ENCODE measurements at places on chromosomes 7 and 10. TPM values are rescaled to one million over a fixed set of nuclear protein-coding genes. Genes with fewer than 3 reads are reported as not detected.

- no peak for DNase-seq
These were observed 56.1 kb downstream of the DGKB start for GRCh38 chr7:14846405-14846804.

DNA sequence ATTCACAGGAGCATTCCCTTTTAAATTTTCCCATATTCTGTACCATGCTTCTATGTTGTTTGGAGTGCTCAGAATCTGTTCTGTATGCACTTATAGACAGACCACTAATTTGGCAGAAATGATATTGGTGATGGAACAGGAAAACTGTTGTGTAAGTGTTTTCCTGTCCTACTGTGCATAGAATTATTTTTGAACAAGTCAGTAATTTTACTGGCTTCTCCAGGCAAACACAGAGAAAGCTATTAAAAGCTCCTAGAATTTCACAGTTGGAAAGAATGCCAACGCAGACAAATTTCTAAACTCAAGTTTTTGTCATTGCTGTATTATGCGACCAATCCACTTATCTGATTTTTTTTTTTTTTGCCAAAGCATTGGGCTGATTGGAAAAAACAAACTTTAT lies 55.7 kb downstream of the ANKMY2 start:
- DNase-seq = no peak

- DNase-seq = no peak
These were observed 102.9 kb upstream of the FAM20C start for GRCh38 chr7:89232-90019.

- DNase-seq = no peak
These were observed 38.4 kb downstream of the PLPP4 start for GRCh38 chr10:120495226-120496009.

GRCh38 chr7:149855361-149856305 lies 17.5 kb downstream of the ZNF862 start:
- DNase-seq = no peak

NEURL1 gene
- 25.7 TPM for polyA plus RNA-seq

DNA sequence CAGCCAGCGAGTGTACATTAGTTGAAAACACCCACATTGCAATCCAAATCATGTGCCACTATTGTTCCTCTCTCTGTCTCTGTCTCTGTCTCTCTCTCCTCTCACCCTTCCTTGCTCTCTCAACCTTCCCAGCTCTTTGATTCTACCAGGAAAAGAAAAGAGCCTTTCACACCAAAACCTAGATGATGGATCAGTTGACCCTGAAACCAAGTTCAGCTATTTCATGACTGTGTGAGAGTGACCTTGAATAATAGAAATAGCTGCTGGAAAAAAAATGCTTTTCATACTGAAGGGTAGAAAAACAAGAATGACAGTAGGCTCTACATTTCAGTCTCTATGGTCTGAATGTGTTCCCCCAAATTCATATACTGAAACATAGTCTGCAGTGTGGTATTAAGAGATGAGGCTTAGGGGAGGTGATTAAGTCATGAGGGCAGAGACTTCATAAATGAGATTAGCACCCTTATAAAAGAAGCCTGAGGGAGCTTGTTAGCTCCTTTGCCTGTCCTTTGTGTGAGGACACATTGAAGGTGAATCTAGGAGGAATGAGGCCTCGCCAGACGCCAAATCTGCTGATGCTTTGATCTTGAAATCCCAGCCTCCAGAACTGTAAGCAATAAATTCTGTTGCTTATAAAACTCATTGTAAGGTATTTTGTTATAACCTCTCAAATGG lies 65.2 kb downstream of the LYZL1 start:
- no peak for DNase-seq

GRCh38 chr7:41786944-41787343 lies 84.1 kb upstream of the INHBA start:
- DNase-seq = no peak

GRCh38 chr10:44004913-44005787 lies 356.5 kb upstream of the ZNF32 start:
- DNase-seq = no peak

DNA sequence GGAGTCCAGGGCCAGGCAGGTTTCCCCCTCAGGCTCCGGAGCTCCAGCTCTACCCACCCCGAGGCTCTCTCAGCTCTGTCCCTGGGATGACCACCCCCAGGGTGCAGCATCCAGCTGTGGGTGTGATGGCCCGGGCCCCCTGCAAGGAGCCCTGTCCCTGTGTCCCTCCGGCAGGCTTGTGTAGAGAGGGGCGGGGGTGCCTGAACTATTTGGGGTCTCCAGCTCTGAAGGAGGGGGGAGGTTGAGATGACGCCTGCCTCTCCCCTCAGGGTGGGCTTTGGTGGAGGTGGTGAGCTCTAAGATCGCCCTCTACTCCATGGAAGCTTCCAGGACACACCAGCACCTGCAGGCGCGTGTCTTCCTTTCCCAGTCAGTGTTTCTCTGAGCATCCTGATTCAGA lies 39.4 kb downstream of the ADRA2A start:
- DNase-seq = no peak

GRCh38 chr7:30848121-30848855 lies 63.4 kb upstream of the AQP1 start:
- DNase-seq = no peak

NRP1 gene
- polyA plus RNA-seq = 21.7 TPM

HEPACAM2 gene
- polyA plus RNA-seq = 18.0 TPM

Data from small intestine (tissue), 16 donors.